ENCODE measurements at places on chromosomes 13 and 19.
A peak's percentile ranks its signal among the peaks of the same experiment; 100 is the strongest.

DNA sequence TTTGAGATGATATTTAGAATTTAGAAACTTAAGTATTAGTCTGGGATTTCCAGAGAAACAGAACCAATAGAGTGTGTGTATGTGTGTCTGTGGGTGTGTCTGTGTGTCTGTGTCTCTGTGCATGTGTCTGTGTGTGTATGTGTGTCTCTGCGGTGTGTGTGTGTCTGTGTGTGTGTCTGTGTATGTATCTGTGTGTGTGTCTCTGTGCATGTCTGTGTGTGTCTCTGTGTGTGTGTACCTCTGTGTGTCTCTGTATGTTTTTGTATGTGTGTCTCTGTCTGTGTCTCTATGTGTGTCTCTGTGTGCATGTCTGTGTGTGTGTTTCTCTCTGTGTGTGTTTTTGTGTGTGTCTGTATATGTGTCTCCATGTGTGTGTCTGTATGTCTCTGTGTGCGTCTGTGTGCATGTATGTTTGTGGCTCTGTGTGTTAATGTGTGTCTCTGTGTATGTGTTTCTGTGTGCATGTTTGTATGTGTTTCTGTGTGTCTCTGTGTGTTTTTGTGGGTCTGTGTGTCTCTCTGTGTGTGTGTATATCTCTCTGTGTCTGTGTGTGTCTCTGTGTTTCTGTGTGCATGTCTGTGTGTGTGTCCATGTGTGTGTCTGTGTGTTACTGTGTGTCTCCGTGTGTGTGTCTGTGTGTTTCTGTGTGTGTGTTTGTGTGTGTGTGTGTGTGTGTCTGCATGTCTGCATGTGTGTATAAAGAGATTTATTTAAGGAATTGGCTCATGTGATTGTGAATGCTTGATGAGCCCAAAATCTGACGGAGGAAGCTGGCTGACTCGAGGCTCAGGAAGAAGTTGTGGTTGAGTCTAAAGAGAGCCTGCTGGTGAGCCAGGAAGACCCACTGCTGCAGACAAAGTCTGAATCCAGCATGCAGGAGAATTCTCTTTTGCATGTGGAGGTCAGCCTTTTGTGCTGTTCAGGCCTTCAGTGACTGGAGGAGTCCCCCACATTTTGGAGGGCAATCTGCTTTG lies 22.2 kb downstream of the GPR42 start:
- no peak for DNase-seq

- no peak for DNase-seq
Observed at GRCh38 chr13:47332149-47332548, 435.3 kb upstream of the HTR2A start.

- DNase-seq = no peak
Observed at GRCh38 chr13:79650688-79651087, 169.7 kb downstream of the NDFIP2 start.

GRCh38 chr19:8456064-8456463 lies 11.3 kb downstream of the HNRNPM start:
- DNase-seq = no peak

- DNase-seq = no peak
Observed at GRCh38 chr13:89550938-89551337, 1796.5 kb upstream of the MIR17HG start.

GRCh38 chr13:20177049-20177831 lies 15.5 kb downstream of the GJB2 start:
- no peak for DNase-seq

DNA sequence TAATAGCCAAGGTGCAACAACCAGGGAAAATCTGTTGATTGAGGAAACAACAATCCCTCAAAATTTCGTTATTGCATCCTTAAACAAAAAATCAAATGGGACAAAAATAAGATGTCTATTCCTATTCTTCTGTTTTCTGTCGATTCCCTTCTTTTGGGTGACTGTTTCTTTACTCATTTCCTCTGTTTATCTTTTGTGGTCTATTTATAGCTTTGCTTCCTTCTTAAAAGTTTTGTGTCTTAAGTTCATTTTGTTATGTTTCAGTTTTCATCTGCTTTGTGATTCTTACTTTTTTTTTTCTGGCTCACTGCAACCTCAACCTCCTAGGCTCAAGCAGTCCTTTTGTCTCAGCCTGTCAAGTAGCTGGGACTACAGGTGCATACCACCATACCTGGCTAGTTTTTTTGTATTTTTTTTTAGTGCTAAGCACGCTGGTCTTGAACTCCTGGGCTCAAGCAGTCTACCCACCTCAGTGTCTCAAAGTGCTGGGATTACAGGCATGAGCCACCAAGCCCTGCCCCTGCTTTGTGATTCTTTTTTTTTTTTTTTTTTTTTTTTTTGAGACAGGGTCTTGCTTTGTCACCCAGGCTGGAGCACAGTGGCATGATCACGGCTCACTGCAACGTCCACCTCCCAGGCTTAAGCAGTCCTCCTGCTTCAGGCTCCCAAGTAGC lies 10.4 kb downstream of the ZNF146 start:
- no peak for DNase-seq

- no peak for DNase-seq
Observed at GRCh38 chr13:42617221-42617620, 43.3 kb downstream of the TNFSF11 start.

DNA sequence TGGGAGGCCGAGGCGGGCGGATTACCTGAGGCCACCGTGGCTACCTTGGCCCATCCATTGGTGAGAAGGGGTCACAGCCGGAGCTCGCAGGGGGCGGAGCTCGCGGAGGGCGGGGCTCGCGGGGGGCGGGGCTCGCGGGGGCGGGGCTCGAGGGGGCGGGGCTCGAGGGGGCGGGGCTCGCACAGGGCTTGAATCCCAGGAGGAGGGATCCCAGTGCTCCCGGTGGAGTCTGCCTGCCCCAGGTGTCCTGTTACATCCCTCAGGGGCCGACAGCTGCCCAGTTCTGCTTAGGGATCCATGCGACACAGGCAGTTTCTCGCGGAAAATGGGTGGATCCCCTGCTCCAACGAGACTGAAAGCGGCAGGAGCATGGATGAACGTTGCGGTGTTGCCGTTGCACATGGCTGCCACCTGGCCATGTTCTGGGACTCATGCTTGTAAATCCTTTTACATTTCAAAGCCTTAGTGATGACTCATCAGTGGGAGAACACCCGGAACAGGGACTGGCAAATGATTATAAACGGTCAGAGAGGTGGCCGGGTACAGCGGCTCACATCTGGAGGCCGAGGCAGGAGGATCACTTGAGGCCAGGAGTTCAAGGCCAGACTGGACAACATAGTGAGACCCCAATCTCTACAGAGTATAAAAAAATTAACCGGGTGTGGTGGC lies 25.1 kb downstream of the TMPRSS9 start:
- no peak for DNase-seq

DNA sequence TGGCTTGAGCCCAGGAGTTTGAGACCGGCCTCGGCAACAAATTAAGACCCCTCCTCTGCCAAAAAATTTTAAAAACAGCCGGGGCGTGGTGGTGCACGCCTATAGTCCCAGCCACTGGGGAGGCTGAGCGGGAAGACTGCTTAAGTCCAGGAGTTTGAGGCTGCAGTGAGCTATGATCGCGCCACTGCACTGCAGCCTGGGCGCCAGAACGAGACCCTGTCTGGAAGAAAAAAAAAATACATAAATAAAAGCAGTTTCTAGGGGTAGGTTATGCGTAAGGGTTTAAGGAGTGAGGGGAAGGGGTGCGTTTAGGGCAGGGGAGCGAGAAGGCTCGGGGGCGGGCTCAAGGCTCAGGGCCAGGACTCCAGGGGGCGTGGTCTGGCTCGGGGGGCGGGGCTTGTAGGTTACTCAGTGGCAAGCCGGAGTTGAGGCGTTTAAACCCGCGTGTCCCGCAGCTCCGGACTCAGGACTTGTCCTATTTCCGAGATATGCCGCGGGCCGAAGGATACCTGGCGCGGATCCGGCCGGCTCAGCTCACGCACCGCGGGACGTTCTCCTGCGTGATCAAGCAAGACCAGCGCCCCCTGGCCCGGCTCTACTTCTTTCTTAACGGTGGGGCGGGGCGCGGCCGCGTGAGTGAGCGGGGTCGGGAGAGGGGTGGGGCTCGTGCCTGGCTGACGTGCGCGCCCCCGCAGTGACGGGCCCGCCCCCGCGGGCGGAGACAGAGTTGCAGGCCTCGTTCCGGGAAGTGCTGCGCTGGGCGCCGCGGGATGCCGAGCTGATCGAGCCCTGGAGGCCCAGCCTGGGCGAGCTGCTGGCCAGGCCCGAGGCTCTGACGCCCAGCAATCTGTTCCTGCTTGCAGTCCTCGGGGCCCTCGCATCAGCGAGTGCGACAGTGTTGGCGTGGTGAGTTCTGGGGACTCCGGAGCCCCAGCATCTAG lies 10.7 kb downstream of the SPACA6 start:
- peak; percentile 92 for DNase-seq

- DNase-seq = no peak
Observed at GRCh38 chr13:104632736-104633135, 1566.5 kb upstream of the SLC10A2 start.

DNA sequence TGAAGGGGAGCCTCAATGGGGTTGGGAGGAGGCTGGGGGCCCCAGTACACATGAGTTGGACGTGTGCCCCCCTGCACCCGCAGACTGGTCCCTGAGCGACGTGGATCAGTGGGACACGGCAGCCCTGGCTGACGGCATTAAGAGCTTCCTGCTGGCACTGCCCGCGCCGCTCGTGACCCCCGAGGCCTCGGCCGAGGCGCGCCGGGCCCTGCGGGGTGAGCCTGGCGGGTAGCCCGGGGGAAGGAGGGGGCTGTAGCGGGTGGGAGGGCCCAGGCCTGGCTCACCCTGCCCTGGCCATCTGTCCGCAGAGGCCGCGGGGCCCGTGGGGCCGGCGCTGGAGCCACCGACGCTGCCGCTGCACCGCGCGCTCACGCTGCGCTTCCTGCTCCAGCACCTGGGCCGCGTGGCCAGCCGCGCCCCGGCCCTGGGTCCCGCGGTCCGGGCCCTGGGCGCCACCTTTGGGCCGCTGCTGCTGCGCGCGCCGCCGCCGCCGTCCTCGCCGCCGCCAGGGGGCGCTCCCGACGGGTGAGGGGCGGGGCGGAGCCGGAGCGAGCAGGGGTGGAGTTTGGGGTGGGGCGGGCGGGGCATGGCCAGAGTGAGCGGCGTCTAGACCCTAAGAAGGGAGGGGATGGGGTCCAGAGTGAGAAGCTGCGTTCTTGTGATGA lies 8.1 kb downstream of the PIK3R2 start:
- peak; percentile 71 for DNase-seq

GRCh38 chr19:51458051-51458645 lies at the start of gene SIGLEC8:
Gene SIGLEC8 (minus strand): TSS chr19:51458454. CDS start chr19:51458387, 67 bp downstream.
- DNase-seq = no peak

GRCh38 chr19:35519291-35519690 lies 5.8 kb upstream of the DMKN start:
- no peak for DNase-seq
